Lung (tissue), 17 donors: ENCODE measurements at places on chromosomes 1 and 21. TPM values are rescaled to one million over a fixed set of nuclear protein-coding genes. Genes with fewer than 3 reads are reported as not detected.
A peak's percentile ranks its signal among the peaks of the same experiment; 100 is the strongest.

HFM1 gene
- 8.0 TPM for total RNA-seq

DNA sequence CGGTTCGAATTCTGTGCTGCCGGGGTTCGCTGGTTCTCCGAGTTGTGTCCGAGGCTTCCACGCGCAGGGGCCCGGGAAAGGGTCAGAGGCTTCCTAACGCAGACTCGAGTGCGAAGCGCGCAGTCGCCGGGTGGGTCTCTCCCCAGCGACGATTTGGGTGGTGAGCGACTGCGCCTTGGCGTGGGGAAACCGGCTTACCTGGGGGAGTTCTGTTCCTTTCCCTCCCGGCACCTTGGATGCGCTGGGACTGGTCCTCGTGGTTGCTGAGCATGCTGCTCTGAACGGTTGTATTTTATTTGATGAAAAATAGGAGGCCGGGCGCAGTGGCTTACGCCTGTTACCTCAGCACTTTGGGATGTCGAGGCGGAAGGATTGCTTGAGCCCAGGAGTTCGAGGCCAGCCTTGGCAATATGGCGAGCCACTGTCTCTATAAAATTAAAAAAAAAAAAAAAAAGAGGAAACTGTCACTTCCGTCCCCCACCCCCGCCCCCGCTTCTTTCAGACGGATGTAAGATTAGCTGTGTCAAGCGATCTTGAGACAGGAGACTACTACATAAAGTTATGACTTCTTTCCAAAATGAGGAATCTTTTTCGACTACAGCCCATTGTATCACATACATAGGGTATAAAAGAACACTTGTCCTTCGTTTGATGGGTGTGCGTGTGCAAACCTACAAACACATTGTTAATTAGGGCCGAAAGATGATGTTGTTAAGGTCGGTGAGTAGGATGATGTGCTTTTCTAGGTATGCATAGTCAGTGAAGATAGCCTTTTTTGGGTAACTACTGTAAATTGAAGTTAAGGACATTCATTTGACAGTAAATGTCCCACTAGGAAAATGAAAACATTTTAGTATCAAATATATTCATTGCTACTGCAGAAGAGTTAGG is at the start of gene CCDC18:
Gene CCDC18, plus strand, starts transcription at position 2 of the 891 bp plus-strand sequence. CDS start 2,638 bp downstream, outside the sequence.
- no peak for DNase-seq

MAN1A2 gene
- total RNA-seq: 39.3 TPM

DNA sequence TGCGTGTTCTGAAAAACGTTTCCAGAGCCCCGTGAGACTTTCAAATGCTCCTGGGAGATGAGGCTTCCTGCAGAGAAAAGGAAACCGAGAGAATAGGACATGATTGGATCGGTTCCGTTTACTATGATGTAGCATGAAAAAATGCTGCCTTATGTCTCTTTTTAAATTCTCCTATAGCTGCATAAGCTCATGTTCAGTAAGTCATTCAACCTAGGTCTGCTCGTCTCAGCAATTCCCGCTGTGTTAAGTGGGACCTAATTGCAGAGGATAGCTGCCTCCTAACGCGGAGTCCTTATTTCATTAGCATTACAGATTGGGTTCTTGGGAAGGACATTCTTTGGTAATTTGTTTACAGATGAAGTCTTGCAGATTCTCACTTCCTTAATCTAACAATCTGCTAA is 165.3 kb downstream of the GALNT2 start:
- no peak for DNase-seq

DNA sequence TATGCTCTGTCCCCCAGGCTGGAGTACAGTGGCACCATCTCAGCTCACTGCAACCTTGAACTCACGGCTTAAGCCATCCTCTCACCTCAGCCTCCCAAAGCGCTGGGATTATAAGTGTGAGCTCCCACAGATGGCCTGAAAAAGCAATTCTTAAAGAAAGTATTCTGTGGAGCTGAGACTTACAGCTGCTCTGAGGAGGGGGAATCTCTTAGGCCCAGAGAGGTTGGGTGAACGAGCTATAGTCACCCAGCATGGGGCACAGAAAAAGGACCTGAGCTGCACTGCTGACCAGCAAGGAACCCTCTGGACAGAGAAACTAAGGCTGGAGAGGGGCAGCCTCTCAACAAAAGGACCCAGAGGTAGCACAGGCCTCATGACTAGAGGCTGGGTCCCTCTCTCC is 1.3 kb downstream of the PAQR7 start:
- DNase-seq: no peak

GRCh38 chr1:163528710-163529348 is 207.1 kb downstream of the NUF2 start:
- peak; percentile 46 for DNase-seq

CD1D gene
- 3.5 TPM for total RNA-seq

PLA2G2F gene
- not detected for total RNA-seq
